HCT116 (cell line): ENCODE measurements at places on chromosomes 2 and 18.

DNA sequence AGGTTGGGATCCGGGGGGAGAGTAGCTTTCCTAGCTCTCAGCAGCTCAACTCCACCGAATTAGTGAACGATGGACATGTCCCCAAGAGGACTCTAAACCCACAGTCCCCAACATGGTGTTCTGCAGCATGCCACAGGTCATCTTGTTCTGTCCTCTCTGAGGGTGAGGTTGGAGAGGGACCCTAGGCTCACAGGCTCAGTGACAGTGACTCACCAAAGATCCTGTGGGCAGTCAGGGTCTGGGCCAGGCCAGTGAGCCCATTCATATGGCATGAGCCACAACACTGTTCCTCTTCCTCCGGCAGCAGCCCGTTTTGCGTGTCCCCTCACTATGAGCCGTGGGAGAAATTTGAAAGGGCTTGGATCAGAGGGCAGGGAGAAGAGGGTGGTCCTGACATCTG, 2.8 kb upstream of the SLC20A1 start:
- DNase-seq = no peak

DNA sequence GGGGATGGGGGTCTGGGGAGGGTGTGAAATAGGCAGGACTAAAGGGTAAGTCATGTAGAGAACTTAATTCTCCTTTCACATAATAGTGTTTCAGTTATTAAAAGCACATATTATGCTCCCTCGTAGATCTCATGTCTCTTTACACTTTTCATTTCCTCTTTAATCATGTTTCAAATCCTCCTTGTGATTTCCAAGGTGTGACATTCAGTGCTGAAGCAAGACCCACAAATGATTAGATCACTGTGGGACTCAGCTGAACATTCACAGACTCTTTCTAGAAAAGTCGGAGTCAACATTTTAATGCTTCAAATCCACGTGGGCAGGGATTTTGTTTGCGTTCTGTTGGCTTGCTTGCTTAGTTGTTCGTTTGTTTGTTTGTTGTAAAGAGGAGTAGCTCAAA, 34.7 kb upstream of the CALCRL start:
- DNase-seq = no peak

- no peak for DNase-seq
These were observed at the start of gene UNC80 for GRCh38 chr2:209771474-209772289. Gene UNC80 (plus strand): TSS chr2:209771832. CDS start chr2:209772073, 241 bp downstream.

- peak; percentile 45 for DNase-seq
These were observed 530.3 kb upstream of the FSIP2 start for GRCh38 chr2:185208261-185208660.

DNA sequence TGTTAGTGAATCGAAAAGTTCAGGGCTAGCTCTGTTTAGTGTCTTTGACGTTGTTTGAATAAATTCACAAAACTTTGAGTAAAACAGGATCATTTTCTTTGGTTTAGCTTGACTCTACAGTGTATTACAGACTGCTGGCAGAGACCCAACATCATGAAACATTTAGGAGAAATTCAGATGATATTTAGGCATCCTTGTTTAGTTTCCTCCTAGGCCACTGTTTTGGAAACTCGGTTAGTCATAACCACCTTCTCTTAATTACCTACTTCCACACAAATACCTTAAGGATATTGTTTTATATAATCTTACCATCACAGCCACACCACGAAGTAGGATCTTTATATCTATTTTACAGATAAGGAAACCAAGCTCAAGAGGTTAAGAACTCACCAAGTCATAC, 7.8 kb downstream of the LIMS1 start:
- DNase-seq = no peak

DNA sequence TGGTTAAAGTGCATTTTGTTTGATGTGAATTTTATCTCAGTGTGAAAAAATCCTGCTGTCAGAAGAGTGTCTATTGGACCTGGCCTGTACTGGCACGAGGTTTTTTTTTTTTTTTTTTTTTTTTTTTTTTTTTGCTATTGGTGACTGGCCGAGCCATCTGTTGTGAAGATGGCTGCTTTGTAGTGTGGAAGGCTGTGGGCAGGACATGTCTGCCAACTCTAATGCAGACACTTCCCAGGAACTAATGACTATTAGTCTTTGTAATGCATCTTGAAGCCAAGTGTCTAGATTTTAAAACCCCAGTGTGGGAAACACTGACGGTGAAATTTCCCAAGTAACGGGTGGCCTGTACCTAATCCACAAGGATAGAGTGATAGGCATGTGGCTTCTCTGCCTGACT, 34.3 kb downstream of the ZAP70 start:
- DNase-seq = no peak

GRCh38 chr2:85452237-85452636, 33.7 kb downstream of the SH2D6 start:
- DNase-seq = no peak

DNA sequence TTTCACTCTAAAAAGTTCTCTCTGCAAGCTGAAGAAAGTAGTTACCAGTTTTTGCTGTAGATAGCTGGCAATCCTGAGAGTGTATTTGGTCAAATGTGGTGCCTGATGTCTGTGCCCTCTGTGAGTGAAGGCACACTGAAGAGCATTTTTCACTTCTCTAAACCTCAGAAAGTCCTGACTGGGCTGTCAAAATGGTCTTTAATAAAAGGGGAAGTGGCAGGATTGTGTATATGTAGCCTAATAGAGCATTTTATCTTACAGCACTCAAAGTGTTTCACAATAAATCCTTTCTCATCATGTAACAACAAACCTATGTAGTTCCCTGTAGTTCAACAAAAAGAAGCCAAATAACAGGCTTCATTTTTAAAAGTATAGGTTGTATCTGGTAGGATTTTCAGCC, 1552.3 kb upstream of the SLC39A10 start:
- DNase-seq = no peak

DNA sequence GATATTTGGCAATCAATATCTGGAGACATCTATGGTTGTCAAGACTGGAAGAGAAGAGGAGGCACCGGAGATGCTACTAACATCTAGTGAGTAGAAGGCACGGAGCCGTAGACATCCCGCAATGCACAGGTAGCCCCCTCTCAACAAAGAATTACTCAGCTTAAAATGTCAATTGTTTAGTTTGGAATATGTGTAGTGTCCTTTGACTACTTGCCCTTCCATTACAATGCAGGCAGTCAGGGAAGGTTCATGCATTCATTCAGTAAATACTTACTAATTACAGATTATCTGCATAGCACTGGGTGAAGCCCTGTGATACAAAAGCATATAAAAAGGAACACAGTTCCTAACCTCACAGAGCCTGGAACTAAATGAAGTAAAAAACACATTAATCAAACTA, 294.0 kb downstream of the RIT2 start:
- DNase-seq = no peak

DNA sequence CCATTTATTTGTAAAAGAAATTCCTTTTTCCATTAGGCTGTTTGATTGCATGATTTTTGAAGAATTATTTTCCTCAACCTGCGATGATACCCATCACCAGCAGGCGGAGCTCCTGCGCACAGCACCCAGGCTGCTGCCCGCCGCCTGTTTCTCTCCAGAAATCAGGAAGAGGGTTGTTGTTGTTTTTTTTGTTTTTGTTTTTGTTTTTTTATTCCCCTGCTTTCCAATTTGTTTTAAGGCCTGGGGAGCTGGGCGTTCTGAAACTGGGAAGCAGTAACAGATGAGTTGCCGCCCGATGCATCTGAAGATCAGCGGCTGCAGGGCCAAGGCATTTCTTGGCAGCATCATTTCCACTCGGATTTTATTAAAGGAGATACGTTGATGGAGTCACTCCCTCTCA, 132.1 kb downstream of the MBP start:
- DNase-seq = no peak

- DNase-seq = no peak
These were observed 99.9 kb downstream of the CPO start for GRCh38 chr2:207039225-207039624.

DNA sequence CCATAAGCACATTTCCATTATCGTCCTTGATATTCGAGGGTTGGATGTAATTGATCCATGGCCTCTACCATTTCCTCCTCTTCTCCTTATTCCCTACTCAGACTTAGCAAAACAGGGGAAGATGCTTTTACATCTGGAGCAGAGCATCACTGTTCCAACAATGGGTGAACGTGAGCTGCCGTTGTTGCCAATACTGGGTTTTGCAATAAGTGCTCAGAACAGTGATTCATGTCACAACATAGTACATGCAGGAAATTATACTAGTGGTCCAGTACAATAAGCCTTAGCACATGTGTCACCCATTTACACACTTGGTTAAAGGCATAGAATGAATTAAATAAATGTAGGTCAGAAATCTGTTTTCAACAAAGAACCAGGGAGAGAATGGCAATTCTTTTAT, 112.4 kb downstream of the DCC start:
- no peak for DNase-seq

GRCh38 chr2:10550206-10551001, 102.3 kb upstream of the ODC1 start:
- no peak for DNase-seq

DNA sequence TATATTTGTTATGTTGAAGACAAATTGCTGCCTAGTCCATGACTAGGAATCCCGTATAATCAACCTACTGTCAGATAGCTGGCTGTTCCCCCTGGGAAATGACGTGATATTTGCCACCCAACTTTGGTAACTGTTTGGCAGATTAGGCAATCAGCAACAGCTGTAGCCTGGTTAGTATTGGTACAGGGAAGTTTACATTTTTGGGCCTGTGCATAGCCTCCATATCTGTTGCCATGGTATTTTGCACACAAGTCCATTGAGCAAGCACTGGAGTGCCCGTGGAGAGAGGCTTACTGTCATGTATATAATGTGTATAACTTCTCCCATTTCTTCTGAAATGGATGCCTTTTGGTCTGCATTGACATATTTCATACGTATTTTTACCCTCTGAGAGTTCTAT, 27.7 kb downstream of the BIRC6 start:
- DNase-seq = no peak

DNA sequence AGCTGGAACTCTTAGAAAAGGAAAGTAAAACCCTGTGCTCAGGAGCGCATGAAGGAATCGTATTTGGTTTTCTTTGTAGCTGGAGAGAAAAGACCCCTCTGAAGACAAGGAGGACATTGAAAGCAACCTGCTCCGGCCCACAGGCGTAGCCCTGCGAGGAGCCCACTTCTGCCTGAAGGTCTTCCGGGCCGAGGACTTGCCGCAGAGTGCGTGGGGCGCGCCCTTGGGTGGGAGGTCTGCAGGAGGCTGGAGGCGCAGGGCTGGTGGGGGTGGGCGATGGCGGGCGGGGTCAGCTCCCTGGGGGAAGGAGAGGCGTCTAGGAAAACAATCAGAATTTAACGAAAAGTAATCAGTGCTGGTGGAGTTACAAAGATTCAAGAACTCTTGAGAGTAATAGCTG, 72.8 kb downstream of the DYSF start:
- no peak for DNase-seq

GRCh38 chr2:233331536-233331935, 22.8 kb upstream of the DGKD start:
- DNase-seq = no peak

DNA sequence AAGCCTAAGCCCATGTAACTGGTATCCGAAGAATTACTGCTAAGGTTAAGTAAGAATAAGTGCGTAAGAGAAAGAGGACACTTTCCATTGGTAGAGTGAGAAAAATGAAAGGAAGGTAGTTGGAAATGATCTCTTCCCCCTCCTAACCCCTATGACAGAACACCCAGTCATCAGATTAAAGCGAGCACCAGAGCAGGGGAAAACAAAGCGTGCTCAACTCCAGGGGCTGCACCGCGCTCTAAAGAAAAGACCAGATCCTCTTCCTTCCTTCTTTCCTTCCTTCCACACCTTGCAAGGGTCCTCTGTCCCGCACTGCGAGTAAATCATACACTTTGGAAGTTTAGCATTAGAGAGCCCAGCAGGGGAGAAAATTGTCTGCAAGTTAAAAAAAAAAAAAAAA, 971 bp upstream of the CDH7 start:
- DNase-seq = no peak

GRCh38 chr2:46334389-46335271, 37.4 kb downstream of the EPAS1 start:
- no peak for DNase-seq

DNA sequence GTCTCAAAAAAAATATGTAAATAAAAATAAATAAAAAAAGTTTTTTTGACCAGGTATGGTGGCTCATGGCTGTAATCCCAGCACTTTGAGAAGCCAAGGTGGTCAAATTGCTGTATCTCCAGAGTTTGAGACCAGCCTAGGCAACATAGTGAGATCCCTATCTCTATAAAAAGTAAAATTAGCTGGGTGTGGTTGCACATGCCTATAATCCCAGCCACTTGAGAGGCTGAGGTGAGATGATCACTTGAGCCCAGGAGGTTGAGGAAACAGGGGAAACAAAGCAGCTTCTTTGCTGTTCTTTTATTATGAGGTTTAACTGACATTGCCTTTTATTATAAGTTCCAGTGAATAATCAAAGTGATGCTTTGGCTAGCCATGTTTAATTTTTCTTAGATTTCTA, 25.0 kb downstream of the ACTR2 start:
- DNase-seq = no peak

- no peak for DNase-seq
These were observed 76.7 kb downstream of the LAMA3 start for GRCh38 chr18:23765931-23766330.

DNA sequence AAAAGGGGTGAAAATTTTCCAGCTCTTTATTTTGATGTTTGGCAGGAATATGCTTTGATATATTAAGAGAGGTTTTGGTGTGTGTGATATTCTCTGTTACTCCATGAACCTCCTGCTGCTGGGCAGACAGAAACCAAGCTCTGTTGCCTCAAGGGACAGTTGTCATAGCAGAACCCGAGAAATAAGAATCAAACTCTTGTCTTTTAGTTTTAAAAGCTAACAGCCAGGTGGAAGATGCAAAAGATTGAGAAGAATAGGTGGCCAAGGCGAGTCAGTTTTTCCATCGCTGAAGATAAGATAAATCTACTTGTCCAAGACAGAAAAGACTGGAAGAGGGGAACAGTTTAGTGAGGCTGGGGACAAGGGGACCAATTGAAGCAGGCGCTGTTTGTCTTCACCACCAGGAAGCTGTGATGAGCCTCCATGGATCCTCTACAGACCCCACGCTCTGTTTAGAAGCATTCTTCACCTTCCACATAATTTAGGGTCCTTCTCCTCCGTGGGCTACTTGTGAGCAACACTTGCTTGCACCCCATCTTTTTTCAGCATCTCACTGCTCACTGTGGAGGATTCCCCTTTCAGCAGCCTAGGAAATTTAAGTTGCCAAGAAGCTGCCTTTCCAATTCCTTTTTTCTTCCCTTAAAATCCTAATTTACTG, 23.9 kb downstream of the PMAIP1 start:
- no peak for DNase-seq

DNA sequence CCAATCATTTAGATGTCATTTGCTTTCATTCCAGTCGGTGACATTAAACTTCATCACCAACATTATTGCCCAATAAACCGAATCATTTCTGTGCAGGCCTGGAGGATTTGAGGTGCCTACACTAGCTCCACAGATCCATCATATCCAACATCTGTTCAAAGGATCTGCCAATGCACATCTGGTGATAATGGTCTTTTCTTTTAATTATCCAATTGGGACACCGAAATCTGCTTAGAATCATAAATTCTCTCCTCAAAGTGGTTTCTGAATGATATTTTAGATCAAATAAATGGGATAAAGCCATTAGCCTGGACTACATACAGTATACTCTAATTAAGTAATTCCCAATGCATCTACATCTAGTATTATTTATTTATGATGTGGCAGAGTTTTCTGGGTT, 85.6 kb downstream of the ABCA12 start:
- DNase-seq = no peak

GRCh38 chr2:202014759-202015211, 18.9 kb upstream of the FZD7 start:
- DNase-seq = no peak

- DNase-seq = no peak
These were observed 1001.2 kb downstream of the DPP10 start for GRCh38 chr2:115443539-115444185.
